Activated CD8-positive, alpha-beta memory T cell treated with anti-CD3 and anti-CD28 coated beads, Interleukin-2, amount 10 ng/mL, durations not matched to agents 7 days and 5 days (primary cell): ENCODE measurements at places on chromosomes 1 and 21. TPM values are rescaled to one million over a fixed set of nuclear protein-coding genes. Genes with fewer than 3 reads are reported as not detected.

C1orf210 gene
- total RNA-seq, result not detected

ALX3 gene
- not detected for total RNA-seq

LCE7A gene
- not detected for total RNA-seq

CELA2A gene
- total RNA-seq, result not detected

BATF3 gene
- total RNA-seq, result 109 TPM

ADAM30 gene
- not detected for total RNA-seq

FYB2 gene
- not detected for total RNA-seq

CFHR3 gene
- total RNA-seq, result not detected

IL22RA1 gene
- 0.15 TPM for total RNA-seq
